ENCODE measurements at places on chromosomes 6 and 20.

DNA sequence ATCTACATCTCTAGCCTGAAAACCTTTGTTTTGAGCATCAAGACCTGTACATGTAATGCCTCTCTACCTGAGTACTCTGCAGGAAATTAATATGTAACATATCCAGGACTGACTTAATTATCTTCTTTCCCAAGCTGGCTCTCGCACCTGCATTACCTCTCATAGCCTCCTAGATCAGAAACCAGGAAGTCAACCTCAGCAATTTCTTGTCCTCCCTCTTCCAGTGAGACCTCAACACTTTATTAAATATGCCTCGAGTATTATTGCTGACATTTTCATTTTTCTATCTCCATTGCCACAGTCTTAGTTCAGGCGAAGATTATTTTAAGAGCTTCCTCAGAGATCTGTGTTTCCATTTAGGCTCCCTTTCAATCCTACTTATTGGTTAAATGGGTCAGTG, 69.0 kb downstream of the MACROD2 start:
- DNase-seq: no peak

- DNase-seq: no peak
These were observed 29.3 kb upstream of the SSTR4 start for GRCh38 chr20:23005776-23006175.

GRCh38 chr6:170192905-170193304, 98.0 kb downstream of the DLL1 start:
- DNase-seq: no peak

- no peak for DNase-seq
These were observed 50.9 kb downstream of the DTD1 start for GRCh38 chr20:18638768-18639167.

- DNase-seq: no peak
These were observed 58.1 kb downstream of the RAB44 start for GRCh38 chr6:36755435-36756348.

- no peak for DNase-seq
These were observed 68.1 kb downstream of the DTNBP1 start for GRCh38 chr6:15594512-15595259.

DNA sequence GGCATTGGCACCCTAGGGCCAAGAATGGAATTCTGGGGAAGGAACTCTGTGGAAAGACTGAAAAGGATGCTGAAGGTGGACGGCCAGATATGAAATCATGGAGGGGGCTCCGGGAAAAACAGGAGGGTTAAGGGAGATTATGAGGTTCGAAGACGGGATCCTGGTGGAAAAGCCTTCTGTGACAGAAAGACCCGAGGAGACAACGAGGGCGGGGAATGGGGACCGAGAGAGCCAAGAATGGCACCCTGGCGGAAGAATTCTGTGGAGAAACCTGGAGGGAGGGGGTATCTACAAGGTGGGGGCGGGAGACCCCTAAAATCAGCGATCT, 426 bp downstream of the TRMT6 start:
- DNase-seq: no peak

DNA sequence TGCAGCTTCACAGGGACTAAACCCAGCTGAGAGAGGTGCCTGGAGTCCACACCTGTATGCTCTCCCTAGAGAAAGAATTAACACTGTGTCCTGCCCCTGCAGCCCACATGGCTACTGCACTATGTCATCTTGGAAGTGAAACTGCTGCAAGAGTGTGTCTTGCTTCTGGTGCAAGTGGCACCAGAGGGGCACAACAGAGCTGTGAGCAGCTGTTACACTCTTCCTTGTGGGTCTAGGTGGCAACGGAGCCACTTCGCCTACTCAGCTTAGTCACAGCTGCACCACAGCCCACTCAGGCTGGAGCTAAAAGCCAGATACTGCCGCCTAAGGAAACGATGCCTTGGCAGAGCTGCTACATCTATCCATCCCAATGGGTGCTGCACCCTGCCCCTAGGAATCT, 391.4 kb downstream of the COL12A1 start:
- no peak for DNase-seq

- no peak for DNase-seq
These were observed 858 bp downstream of the BCAS1 start for GRCh38 chr20:54069501-54069971.

GRCh38 chr20:51356871-51357270, 185.6 kb downstream of the NFATC2 start:
- DNase-seq: no peak

- no peak for DNase-seq
These were observed 4.9 kb upstream of the SAMD5 start for GRCh38 chr6:147503587-147503986.

DNA sequence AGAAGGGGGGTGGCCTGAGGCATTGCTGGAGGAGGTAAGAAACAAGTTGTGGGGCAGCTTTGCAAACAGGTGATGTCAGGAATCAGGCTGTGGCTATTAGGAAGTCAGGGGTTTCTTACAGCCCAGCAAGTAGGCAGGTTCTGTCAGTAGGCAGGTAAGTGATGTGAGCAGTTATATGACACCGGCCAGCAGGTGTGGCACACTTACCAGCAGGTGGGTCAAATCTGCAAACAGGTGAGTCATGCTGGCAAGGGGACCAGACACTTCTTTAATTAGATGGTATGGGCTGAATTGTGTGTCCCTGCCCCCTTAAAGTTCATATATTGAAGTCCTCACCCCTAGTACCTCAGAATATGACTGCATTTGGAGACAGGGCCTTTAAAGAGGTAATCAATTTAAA, 16.4 kb upstream of the ENPP4 start:
- DNase-seq: no peak

DNA sequence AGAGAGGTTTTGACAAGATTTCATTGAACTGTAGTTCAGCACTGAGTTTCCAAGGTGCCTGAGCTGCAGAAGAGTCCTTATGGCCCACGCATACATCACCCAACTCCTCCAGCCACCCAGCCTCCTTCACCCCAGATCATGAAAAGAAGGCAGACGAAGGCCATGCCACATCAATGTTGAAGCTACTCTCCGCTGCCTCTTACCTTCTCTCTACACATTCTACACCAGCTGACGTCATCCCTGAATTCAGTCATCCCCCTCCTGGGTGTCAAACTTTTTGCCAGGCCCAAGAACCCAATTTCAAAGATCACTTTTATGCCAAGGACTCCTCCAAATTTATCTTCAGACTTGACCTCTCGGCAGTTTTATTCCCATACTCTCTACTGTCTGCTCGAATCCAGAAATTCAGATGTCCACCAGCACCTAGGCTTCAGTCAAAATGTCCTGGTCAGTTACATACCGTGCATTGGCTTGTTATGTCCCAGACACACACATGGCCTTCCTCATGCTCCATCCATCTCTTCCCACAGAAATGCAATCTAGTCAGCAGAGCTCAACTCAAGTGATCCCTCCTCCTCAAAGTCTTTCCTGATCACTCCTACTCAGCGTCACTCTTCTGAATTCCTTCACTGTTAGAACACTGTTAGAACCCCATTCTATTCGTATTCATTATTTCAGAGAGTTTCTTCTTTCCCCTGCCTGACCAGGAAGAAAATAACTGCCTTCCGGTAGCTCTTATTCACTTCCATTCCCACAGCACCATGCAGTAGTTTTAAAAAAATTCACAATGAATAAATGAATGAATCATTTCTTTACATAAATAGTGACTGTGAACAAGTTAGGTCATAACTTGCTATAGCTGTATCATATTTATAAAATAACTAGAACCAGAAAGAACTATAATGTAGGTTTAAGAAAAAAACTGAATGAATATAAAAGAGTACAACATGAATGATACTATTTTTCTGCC, 11.5 kb downstream of the ATXN1 start:
- no peak for DNase-seq

GRCh38 chr6:106525107-106525881, 104.0 kb downstream of the RTN4IP1 start:
- DNase-seq: no peak

GRCh38 chr6:98973571-98973970, 25.8 kb upstream of the FBXL4 start:
- no peak for DNase-seq
